ENCODE measurements at places on chromosomes 7 and 10.

GRCh38 chr7:55449205-55449991, 84.3 kb downstream of the LANCL2 start:
- no peak for DNase-seq

DNA sequence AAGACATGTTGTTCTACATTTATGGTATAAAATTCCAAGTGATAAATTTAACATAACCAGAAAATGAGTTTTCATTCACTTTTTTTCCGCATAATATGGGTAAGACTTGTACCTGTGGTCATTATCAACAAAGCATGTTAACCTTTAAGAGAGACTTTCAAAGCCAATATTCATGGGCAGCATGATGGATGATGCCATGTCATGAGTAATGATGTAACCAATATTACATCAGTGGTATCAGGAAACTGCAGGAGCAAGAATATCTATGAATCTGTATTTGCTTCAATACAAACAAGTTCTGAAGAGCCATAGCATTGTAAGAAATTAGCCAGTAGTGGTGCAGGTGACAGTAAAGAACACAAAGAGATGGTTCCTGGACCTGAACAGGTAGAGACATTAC, 126.9 kb downstream of the C1GALT1 start:
- no peak for DNase-seq

DNA sequence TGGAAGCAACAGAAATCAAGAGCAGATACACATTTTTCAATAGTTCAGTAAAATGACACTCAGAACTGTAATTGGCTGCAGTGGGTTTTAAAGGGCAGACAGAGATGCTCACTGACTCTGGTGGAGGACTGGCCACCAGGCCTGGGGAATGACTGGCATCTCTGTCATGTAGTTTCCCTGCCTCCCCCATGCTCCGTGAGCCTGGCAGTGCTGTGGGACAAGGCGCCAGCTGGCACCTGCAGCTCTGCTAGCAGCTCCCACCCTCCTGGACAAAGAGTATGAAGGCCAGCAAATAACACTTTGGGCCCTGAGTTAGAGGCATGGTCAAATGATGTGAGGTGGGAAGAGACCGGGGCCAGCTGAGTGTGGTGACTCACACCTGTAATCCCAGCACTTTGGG, 15.0 kb downstream of the TSPAN33 start:
- no peak for DNase-seq

DNA sequence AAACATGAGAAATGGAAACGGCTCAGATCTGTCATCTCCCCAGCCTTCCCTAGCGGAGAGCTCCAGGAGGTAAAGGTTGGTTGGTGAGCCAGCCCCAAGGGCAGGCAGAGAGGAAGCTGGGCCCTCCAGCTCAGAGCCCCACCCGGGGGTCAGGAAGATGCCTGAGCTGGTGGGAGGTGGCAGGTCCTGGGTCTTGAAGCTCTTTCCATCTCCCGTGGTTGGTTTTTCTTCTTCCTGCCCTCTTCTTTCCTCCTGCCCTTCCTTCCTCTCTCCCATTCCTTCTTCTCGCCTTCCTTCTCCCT, 384.2 kb upstream of the FOXK1 start:
- DNase-seq = no peak

GRCh38 chr7:156524818-156525597, 115.6 kb upstream of the RNF32 start:
- no peak for DNase-seq

GRCh38 chr10:132679217-132679595, 106.7 kb downstream of the NKX6-2 start:
- DNase-seq = no peak

DNA sequence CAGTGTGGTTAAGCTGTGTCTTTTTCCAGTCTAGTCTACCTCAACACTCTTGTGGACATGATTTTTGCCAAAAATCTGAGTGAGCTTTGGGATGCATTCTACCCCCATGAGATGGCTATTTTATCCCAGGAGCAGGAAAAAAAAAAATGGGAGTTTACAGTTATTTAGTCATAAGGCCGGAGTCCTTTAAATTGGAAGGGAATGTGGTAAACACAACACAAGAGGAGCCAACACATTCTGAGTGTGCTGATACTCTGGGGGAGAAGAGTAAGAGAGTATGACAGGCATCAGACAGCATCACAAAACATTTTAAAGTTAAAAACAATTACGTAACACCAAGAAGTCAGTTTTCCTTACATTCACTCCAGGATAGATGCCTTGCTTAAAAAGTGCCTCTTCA, 46.1 kb downstream of the C1GALT1 start:
- DNase-seq = peak; percentile 41

DNA sequence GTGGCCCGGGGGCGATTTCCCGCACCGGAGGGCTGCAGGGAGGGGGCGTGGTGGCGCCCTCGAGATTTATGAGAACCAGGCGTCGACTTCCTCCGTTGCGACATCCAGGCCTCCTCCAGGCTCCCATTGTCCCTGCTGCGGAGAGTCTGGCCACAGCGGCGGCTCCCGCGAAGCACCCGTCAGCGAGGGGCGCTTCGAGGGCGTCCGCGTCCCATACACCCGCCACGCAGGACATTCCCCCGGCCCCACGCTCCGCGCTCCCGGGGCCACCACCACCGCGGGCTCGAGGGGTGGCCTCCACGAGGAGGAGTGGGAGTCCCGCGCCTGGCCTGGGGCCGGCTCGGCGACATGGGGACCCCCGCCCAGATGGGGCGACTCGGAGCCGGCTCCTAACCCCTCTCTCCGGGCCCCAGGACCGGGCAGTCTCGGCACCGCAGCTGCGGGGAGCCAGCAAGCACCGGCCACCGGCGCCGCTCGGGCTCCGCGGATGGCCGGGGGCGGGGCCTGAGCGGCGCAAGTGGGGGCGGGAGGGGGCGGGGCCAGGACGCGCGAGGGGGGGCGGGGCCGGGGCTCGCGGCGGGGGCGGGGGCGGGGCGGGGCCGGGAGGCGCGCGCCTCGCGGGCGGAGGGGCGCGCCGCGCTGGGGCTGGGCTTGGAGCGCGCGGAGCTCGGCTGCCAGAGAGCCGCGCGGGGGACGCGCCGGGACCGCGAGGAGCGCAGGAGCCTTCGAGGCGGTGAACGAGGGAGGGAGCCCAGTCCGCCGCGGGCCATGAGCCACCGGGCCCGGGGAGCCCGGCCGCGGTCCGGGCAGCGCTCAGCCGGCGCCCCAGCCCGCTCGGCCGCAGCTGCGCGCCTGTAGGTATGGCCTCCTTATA, at the start of gene SH2B2:
SH2B2 (plus strand) TSS at position 632 of the 874 bp plus-strand sequence. CDS start 13,683 bp downstream, outside the sequence.
- DNase-seq = peak; percentile 28

GRCh38 chr7:2051707-2052656, 180.8 kb downstream of the MAD1L1 start:
- DNase-seq = no peak

DNA sequence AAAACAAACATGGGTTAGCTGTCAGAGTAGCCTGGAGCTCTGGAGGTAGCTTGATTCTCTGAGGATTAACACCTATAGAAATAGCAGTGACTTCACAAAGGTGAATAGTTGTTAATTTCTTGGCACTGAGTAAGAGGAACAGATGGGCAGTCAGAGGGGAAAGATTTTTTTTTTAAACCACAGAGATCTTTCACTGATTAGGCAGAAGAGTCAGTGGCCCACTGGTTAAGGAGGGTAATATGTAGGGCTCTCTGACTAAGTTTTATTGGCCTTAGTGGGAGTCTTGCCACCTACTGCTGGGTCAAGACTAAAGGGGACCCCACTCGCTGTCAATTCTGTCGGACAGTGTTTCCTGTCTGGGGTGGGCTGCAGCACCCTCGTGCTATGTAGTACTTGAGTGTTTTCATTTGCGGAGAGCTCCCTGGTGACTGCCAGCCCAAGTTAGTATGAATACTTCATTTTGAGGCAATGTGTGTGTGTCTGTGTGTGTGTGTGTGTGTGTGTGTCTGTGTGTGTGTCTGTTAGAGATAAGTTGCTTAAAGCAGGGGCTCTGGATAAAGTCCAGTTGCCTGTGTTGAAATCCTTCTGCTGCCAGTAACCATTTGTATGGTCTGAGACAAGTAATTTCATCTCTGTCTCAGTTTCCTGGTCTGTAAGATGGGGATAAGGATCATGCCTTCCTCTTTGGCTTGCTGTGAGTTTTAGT, 145.2 kb downstream of the ARID5B start:
- no peak for DNase-seq

- DNase-seq = no peak
Observed at GRCh38 chr10:77648472-77648871, 10.9 kb upstream of the KCNMA1 start.

GRCh38 chr10:100138921-100139496, 46.8 kb downstream of the ERLIN1 start:
- DNase-seq = no peak

- no peak for DNase-seq
Observed at GRCh38 chr10:45505311-45505710, 131.3 kb downstream of the ALOX5 start.

DNA sequence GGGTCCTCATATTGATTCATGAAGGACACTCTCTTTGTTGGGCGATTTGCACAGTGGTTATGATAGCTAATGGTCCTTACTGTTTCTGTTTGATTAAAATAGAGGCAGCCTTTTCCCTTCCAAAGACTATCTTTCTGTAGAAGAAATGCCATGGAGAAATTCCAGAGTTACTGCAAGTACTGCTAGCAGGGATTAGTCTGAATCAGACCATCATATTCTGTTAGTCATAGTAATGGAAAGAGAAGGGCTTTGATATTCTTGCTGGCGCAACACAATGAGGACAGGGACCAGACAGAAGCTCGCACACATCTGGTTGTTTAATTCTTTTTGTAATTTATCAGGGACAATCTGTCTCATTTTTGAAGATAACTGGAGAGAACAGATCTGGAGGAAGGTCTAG, 304.5 kb upstream of the FZD8 start:
- peak; percentile 24 for DNase-seq

GRCh38 chr7:135447748-135448147, 62.2 kb downstream of the CNOT4 start:
- DNase-seq = no peak

GRCh38 chr10:111974325-111974724, 209.2 kb downstream of the GPAM start:
- no peak for DNase-seq

GRCh38 chr7:134766779-134767519, 12.5 kb upstream of the CALD1 start:
- DNase-seq = no peak

DNA sequence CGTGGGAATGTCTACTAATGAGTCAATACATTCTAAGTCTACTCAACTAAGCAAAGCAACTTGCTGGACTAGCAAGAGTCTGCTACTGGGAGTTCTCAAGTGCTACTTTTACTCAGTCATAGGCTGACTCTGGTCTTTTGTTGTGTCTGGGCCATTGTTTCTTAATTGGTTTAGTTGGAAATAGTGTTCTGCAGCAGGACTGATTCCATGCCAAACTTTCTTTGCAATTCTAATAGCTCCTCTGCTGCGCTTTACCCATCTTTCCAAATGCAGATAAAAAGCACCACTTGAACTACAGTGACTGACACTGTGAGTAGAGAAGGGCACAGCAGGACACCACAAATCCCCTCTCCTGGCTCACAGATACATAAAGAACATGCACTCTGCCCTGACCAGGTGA, 125.7 kb downstream of the CD36 start:
- no peak for DNase-seq

DNA sequence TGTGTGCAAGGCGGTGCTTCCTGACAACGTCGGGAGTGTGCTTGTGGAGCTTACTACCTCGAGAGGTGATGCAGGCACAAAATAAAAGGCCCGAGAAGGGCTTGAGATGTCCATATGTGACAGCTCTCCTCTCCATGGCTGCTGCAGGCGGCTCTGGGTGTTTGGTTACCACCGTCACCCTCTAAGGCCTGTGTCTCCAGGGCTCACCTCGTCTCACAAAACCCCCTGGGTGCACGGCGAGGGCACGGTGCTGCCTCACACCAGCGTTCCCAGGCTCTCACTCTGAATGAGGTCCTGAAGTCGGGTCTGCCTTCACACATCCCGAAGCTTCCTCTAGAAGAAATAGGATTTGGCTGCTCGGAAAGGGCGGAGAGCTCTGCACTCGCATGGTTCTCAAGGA, 32.9 kb downstream of the PROSER2 start:
- DNase-seq = no peak

DNA sequence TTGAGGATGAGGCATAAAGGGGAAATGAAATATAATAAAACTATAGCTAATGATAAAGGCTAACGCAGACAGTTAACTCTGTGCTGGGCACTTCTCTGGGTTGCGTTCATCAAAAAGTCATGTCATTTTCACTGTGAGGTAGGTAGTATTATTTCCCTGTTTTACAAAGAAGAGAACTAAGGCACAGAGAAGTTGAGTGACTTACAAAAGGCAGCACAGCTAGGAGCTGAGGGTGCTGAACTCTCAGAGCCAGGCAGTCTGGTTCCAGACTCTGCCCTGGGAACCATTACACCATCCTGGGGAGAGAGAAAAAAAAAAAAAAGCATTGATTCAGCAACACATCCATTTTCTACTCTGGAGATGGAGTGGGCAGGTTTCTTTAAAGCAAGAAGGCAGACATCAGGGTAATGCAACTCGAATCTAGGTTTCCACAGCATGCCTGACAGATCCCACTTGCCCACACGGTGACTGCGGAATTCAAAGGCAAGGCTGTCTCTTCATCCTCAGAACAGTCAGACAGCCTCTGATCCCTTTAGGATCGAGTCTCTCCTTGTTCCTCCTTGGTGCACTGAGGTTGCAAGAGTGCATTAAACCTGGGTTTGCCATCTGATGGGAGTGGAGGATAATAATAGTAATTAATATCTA, 40.6 kb upstream of the ECHDC3 start:
- no peak for DNase-seq

GRCh38 chr7:158407581-158408317, 179.9 kb downstream of the PTPRN2 start:
- DNase-seq = peak; percentile 18

DNA sequence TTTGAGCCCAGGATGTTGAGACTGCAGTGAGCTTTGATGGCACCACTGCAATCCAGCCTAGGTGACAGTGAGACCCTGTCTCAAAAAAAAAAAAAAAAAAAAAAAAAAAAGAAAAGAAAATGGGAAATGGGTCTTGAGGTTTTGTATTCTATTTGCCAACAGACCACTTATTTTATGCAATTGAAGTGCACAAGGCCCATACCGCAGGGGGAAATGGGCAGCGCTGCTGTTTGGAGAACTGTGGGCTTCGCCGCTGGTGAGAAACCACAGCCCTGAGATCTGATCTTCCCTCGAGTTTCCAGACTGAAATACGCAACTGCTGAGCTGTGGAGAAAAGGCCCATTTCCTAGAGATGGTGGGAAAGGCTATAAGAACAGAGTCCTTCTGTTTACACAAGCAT, 512.0 kb downstream of the TCERG1L start:
- no peak for DNase-seq

DNA sequence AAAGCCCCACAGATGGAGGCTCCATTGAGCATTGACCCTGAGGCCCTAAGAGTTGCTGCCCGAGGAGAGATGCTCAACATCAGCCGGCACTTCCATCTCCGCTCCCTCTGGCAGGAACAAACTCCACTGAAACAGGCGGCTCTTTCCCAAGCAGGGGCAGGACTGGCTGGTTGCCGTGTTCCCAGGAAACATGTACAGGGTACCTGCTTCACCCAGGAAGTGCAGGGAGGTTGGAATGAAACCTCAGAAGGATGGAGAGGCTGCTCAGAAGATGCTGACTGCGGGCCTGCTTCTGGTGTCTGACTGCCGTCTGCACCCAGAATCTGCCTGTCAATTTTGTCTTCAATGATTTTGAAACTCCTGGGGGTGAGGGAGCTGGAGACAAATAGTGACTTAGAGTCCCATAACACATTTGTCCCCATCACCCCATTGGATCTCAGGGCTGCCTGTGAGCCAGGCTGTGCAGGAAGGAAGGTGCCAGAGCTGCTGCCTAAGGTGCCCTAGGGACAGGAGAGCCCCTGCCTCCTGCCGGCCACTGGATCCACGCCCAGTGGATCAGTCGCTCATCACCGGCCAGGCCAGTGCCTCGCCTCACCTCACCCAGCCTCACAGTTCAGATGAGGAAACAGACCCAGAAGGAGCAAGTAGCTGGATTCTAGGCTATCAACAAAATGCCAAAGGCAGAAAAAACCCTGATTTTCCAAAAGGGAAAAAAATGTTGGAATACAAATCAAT, 237.3 kb downstream of the PTPRN2 start:
- DNase-seq = no peak

Data from stromal cell of bone marrow (primary cell).